Muscle of back (tissue), 13 donors: ENCODE measurements at places on chromosomes 4 and X. TPM values are rescaled to one million over a fixed set of nuclear protein-coding genes. Genes with fewer than 3 reads are reported as not detected.

The CXCL3 gene
- polyA plus RNA-seq: 0.22 TPM

GRCh38 chr4:129455482-129455881 is 359.5 kb downstream of the C4orf33 start:
- peak; percentile 70 for DNase-seq

DNA sequence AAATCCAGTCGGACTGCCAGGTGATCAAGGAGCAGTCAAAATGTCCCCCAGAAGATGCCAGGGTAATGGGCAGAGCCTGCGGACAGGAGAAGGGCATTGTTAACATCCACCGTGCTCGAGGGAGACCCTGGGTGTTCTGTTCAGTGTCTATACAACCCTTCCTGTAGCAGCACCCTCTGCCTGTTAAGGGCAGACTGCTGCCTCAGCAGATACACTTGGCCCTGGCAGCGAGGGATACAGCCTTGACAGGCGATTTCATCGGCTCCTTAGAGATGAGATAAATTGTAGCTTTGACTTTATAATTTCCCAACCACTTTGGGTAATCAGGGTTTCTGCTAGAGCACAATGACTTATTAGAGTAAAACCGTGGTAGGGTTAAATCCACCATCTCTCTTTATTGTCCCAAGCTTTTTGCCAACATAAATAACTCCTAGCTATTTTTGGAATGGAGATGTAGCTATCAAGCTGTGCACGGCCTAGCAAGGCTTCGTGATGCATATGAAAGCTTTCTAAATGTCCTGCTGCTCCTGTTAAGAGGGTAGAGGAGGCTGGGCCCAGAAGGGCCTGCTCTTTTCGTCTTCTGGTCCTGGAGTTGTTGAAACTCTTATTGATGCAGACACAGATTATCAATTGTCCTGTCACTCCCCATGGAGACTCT is 195.9 kb downstream of the CPEB2 start:
- no peak for DNase-seq

DNA sequence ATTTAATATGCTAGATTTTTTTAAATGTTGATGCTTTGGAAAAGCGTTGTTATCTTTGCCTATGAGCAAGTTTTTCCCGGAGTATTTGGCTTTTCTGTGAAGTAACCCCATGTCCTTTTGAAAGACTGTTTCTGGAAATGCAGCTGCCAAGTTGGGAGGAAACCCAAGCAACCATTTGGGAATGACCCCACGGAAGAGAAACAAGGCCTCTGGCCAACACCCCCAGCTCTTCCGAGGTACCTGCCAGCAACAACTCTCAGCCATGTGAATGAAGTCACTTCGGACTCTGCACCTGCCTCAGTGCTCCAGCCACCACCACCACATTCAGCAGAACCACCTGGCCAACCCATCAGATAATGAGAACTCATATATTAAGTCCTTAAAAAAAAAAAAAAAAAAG is 36.2 kb upstream of the DHRSX start:
- peak; percentile 84 for DNase-seq

The CLGN gene
- polyA plus RNA-seq: 1.3 TPM

DNA sequence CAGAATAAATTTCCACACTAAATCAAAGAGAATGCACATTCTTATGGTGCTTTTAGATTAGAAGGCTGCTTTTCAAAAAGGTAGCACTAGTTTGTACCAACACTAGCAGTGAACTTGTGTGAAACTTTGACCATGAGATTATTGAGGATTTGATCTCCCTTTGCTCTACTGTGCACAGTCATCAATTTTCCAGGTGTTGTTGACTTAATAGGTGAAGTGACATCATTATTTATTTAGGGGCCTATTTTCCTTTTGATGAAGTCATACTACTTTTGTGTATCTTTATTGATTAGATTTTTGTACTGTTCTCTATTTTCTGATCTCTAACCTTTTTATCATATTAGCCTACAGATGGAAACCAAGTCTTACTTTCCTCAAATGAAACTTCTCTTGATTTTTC is 507.9 kb upstream of the LCORL start:
- no peak for DNase-seq

DNA sequence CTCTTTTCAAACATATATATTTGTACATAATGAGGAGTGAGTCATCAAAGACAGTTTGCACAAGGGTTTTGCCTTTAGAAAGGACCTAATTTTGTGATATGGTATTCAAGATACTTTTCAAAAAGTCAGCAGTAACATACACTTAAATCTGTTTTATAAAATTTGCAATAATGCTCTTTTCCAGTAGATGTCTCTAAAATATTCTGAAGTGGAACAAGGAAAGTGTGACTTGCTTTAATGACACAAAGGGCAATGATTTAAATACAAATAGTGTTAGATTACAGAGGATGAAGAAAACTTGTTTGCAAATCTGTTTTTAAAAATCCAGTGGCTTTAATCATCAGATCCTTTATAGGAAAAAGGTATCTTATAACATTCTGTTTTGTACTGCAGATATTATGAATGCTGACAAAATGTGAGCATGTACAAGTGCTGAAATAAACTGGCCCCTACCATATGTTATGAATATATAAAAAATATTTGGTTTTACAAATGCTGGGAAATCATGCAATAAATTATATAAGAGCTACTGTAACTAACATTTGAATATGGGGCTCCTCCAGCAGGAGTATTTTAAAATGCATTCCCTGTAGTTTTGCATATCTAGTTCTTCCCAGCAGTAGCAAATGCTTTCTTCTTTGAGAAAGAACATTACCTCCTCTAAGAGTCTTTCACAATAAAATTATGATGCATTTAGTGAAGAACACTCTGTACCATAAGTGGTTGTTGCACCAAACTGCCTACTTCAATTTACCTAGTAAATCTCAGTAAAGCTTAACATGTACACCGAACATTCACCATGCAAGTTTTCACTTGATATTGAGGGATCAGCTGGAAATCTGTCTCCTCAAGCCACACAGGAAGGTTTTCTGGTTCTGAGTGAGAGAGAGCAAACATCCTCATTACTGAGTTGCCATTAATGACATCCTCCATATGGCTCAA is 20.2 kb downstream of the MMRN1 start:
- DNase-seq: no peak

GRCh38 chr4:148027201-148027600 is 295.3 kb downstream of the ARHGAP10 start:
- DNase-seq: no peak

The SSR4 gene
- 113 TPM for polyA plus RNA-seq

GRCh38 chr4:114109776-114110175 is 130.3 kb upstream of the ARSJ start:
- no peak for DNase-seq

DNA sequence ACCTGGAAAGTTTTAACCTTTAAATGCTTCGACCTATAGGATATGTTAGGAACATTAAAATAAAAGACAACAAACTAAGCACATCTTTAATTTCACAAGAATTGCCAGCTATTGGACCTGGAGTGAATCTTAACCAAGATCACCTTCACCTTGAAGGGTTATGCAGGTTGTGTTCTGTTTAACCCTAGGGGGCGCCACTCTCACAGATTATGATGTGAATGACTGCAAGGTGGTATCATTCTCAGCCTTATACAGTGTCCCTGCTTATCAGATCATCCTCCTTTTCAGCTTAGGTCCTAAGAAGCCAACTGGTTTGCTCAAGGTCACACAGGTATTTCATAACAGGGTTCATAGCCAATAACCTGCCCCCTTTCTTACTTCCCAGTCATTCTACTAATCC is 23.5 kb downstream of the INTS6L start:
- no peak for DNase-seq

DNA sequence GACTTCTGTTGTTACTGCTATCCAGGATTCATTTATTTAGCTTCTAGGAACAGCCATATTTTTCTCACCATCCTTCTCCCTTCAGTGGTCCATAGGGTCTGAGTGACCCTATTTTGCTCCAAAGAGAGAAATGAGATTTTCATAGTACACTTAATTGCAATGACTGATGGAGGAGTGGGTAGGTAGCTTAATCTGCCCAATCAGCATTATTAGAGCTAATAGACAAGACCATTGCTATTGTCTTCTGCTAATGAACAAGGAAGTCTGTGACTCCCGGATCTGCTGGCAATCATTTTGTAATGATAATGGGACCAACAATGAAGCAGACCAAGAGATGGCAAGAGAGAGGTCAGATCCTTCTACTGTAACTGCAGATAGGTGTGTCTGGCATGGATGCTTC is 271.4 kb upstream of the SLC7A11 start:
- no peak for DNase-seq

DNA sequence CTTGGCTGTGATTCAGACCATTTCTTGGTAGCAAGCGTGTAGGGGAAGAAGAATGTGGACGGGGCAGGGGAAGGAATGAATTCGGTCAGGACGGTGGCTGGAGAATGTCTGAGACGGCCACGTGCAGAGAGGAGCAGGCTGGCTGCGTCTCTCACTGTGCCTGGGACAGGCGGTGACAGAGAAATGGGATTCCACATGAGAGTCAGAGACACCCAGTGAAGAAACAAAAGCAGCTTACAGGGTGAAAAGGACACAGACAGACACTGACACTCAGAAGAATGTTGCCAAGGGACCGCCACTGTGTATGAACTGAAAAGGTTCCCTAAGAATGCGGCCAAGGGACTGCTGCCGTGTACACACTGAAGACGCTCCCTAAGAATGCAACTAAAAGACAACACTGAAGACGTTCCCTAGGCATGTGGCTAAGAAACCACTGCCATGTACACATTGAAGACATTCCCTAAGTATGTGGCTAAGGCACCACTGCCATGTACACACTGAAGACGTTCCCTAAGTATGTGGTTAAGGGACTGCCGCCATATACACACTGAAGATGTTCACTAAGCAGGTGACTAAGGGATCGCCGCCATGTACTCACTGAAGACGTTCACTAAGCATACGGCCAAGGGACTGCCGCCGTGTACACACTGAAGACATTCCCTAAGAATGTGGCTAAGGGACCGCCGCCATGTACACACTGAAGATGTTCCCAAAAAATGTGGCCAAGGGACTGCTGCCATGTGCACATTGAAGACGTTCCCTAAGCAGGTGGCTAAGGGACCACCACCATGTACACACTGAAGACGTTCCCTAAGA is 49.1 kb downstream of the DHRSX start:
- no peak for DNase-seq

DNA sequence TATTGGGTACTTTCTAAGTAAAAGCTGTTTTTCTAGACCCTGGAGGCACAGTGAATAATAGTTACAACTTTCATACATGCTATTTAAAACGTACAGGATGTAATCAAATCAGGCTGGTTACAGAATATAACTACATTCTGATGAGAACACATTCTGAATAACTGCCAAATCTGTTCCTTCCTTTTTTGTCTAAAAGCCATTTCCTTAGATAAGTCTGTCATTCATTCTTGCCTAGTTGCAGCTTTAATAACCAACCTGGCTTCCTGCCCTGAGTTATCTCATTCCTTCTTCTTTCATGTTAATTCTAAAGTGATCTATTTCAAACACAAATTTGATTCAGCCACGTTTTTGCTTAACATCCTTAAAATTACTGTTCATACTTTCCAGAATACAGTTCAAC is 189.7 kb upstream of the ITM2A start:
- peak; percentile 6 for DNase-seq

DNA sequence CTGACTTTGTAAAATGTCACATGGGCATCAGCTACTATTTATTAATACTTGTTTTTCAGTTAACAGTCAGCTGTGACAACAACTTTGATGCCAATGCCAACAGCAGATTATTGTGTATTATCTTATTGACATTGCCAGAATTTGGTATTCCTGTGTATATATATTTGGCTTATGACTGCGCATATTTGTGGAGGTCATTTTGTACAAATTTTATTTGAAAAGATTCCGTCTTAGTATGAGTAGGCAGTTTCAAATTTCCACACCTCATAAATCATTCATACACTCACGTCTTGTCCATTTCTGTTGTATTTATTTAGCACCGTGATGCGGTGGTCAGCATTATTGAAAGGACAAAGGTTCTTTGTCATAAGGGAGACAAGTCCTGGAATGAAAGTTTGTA is 558.2 kb upstream of the NDST4 start:
- DNase-seq: no peak

The LRRC66 gene
- 1.8 TPM for polyA plus RNA-seq

GRCh38 chr4:89588421-89588820 is 248.5 kb downstream of the SNCA start:
- DNase-seq: no peak

The FMR1NB gene
- polyA plus RNA-seq: not detected

The KCNE5 gene
- 57.1 TPM for polyA plus RNA-seq

DNA sequence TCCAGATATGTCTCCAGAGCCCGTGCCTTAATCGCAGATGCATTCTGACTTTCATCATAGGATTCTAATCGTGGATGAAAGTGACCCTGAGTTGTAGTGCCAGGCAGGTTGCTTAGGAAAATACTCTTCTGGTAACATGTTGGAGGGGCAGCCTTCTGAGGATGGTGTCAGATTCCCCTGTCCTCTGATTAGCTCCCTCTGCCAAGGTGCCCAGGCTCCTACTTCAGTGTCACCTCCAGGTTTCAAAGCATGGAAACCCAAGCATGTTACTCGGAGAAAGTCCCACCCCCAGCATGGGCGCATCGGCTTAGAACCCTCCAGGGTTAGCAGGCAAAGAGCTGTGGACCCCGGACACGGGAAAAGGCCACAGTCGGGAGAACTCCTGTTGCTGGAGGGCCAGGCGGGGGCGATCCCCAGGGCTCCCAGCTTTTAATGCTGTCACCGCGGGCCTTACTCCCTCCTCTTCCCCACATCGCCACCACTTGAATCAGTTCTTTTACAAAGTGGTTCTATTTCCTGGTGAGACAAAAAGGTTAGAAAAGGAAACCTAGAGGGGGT is 44.5 kb downstream of the TRIM2 start:
- DNase-seq: no peak

The PNCK gene
- polyA plus RNA-seq: 3.3 TPM

The MND1 gene
- 13.0 TPM for polyA plus RNA-seq

GRCh38 chr4:65370709-65371108 is 299.6 kb downstream of the EPHA5 start:
- no peak for DNase-seq

GRCh38 chr4:70654605-70655011 is 11.7 kb downstream of the JCHAIN start:
- DNase-seq: no peak

DNA sequence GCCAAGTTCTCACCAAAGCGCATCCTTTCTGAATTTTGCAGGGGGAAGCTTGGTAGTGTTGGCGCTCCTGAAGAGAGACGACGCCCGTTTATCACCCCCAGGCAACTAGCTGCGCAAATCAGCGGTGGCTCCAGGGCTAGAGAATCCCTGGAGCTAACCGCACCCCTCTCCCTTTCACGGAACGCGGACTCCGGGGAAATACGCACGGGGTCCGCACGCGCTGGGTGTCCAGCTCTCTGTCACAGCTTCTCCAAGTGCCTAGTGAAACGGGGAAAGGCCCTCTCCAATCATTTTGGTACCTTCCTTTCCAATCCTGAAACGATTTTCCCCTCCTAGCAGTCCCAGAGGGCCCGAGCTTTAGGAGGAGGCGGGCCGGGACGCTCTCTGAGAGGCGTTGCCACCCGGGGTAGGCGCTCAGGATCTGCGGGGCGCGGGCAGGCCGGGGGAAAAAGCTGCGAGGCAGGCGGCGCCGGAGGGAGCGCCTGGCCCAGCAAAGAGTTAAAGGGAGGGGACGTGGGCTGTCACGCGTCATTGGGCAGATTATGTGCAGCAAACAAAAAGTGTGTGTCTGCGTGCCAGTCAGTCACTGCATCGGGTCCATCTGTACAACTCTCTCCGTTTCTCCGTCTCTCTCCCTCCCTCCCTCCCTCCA is at the start of gene PRDM8:
Gene PRDM8, plus strand, starts transcription at position 582 of the 652 bp plus-strand sequence. CDS start 2,578 bp downstream, outside the sequence.
- DNase-seq: no peak
